ENCODE measurements at places on chromosomes 3 and 15.

DNA sequence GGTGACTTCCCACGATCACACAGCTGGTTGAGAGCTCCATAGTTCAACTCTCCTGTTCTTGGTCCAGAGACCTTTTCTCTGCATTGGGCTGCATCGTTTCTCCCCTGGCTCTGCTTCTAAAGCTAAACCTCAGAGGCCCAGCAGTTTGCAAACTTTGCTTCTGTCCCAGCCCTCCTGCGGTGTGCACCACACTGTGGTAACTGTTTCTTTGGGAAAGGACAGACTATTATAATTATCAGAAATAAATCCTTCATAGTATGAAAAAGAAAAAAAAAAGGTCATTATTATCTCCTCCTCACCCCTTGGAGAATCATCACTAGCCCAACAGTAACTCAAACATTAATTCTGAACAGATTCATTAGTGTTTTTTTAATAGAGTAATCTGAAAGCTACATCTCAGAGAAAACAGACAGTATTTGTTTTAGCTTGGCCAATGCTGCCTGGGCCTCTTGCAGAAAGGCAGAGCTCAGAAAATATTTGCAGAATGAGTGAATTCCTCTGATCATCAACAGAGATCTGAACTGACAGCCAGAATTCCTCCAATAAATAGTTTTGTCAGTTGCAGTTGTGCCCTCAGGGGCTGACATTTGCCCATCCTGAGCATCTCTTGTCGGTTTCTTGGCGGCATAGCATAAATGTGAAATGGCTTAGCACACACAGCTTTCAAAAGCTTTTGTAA lies 52.9 kb downstream of the BFSP2 start:
- DNase-seq, result no peak

GRCh38 chr3:127052121-127052561 lies 69.2 kb downstream of the PLXNA1 start:
- DNase-seq, result no peak

- DNase-seq, result no peak
These were observed 101.6 kb downstream of the RPL22L1 start for GRCh38 chr3:170768334-170768801.

DNA sequence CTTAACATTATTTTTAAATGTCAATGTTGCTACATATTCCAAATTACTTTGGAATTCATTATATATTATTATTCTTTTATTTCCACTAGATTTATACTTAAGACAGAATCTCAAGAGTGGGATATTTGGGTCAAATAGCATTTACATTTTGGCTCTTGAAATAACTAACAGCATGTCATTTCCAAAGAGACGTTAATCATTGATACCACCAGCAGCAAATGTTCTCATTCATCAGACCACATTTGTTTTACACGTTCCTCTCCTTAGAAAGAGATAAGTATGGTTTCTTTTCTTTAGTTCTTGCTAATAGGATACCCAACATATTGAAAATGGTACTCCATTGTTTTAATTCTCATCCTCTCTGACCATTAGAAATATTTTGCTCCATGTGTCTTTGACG lies 229.8 kb downstream of the LPP start:
- DNase-seq, result no peak

GRCh38 chr15:80599359-80599758 lies 95.8 kb upstream of the ABHD17C start:
- DNase-seq, result no peak

GRCh38 chr3:128859630-128860029 lies 19.8 kb upstream of the ACAD9 start:
- DNase-seq, result no peak

- DNase-seq, result no peak
These were observed 327.4 kb upstream of the LRRFIP2 start for GRCh38 chr3:37501571-37502313.

DNA sequence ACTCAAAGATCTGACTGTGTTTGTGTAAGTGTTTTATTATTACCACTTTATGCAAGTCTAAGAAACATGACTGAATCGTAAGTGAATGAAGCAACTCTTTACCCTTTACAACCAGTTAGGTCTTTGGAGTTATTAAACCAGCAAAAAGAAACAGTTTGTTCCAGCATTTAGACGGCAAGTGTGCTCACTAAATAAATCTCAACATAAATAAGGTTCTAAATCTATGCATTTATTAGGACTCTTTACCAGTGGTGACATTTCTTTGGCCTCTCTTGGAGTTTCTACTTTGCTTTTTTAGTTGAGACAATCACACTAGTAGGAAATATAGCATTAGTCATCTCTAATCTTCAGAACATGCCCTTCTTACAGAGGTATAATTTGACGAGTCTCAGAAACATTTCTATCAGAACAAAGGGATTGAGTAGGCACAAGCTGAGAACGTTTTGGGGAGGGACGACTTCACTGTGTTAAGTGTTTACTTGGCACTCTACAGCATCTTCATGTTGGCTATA lies 739.9 kb upstream of the NR2F2 start:
- DNase-seq, result no peak

GRCh38 chr3:15324379-15324808 lies 8.0 kb downstream of the SH3BP5 start:
- no peak for DNase-seq

- DNase-seq, result no peak
These were observed 25.4 kb downstream of the GOLGB1 start for GRCh38 chr3:121724130-121724529.

DNA sequence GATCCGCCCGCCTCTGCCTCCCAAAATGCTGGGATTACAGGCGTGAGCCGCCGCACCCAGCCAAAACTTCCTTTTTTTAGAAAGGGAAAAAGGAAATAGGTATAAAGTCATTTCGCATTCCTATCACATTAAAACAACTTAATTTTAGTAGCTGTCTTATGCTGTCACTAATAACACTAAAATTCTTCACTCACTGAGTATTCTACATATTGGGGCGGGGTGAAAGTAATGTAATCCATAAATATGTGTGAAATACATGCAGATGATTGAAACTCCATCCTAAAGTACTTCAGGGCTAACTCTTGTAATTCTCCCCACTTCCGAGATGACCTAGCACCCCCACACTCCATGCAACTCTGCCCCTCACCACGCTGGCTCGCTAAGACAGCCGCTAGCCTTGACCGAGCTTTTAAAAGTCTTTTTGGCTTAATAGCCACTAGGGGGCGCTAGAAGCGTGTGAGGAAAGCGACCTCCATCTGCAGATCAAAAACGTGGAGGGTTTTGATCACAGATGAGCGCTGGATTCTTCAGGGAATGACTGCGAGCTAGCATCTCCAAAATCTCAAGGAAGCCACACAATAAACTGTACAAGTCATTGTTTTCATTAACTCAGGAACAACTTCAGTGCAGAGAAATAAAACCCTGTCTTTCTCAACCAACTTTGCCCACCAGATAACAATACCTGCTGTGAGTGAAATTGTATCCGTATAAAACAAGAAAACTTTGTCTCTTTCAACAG lies 129.3 kb upstream of the IGF1R start:
- peak; percentile 69 for DNase-seq

DNA sequence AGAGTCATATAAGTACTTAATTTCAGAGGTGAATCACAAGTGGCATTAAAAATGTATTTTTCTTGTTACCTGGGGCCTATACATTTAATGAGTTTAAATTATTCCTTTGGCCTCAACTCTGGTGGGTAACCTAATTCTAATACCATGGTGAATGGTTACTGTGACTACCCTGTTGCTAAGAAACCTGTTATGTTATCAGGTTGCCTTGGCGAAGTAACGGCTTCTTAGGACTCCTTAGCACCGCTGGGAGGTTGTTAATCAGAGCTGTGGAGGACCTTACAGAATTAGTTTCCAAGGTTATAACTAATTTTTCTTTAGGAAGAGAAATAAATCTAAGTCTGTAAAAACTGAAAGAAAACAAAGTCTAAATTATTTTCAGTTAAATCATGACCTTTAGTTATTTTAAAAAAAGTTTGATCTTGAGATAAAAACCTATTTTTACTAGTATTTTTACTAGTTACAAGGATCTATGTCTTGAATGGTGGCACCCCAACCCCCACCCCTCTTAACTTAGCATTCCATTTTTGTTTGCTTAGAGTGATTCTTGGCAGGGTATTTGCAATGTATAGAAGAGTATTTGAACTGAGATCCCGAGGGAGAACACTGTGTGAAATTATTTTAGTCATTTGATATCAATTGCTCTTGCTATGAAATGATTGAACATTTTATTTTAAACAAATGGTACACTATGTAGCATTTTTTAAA lies 155.5 kb downstream of the FNDC3B start:
- peak; percentile 5 for DNase-seq

GRCh38 chr3:94099311-94099710 lies 36.5 kb downstream of the NSUN3 start:
- DNase-seq, result no peak

DNA sequence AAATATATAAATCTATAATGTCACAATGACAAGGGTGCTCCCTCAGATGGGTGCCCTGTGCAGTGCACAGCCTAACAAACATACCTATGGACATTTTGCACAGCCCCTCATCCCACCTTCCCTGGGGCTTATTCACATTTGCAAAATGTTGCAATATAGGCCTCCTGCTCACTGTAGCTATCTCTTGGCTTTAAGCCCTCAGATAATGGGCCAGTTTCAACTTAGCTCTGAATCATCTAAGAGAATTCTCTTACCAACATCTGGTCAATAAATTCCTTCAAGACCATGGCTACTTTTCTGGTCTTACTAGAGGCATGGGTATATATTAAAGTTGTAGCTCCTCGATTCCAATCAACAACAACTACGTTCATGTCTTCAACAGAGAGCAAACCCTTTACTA lies 17.9 kb downstream of the LIPH start:
- DNase-seq, result no peak

DNA sequence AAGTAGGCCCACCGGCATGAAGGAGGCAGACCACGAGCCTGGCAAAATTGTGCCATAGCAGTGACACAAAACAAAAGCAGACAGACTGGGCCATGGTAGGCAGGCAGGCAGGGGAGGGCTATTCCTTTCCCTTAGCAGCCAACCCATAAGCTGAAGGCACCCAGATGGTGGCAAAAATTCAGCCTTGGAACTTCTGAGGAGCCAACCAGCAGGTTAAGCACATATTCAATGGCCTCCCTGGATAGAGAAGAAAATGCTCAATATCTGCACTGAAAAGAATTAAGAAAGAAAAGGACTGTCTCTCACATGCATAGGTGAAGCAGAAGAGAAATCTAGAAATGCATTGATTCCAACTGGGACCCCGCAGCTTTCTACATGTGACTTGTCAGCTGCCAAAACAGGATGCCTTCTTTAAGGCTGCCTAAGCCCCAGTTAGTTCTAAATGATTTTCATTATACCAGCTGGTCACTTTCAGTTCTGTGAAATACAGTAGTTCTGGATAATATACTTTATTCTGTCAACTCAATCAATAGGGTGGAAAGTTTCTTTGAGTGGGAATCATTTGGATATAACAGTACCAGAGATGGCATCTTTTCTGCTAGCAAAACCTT lies 2.7 kb downstream of the PRICKLE2 start:
- no peak for DNase-seq

DNA sequence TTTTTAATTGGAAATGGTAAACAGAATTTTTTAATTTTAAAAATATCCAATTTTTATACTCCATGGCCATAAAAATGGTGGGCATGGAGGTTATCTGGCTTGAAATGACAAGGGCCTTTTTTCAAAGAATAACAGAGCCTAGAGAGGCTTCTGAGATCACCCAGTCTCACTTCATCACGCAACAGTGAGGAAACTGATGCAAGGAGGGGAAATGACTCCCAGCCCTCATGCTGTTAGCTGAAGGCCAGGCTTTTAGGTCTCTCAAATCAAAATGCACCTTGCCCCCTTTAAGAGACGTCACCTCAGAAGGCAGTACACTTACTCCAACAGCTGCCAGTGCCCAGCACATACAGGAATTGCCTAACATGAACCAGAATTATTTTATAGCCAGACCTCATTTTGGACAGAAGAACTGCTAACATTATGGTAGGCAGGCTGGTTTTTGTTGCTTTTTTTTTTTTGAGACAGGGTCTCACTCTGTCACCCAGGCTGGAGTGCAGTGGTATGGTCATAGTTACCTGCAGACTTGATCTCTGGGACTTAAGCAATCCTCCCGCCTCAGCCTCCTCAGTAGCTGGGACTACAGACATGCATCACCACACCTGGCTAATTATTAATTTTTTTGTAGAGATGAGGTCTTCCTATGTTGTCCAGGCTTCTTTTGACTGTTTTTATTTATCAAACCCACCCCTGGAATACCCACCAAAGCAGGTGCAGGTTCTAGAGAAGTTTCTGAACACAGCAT lies 9.1 kb downstream of the RAB43 start:
- no peak for DNase-seq

DNA sequence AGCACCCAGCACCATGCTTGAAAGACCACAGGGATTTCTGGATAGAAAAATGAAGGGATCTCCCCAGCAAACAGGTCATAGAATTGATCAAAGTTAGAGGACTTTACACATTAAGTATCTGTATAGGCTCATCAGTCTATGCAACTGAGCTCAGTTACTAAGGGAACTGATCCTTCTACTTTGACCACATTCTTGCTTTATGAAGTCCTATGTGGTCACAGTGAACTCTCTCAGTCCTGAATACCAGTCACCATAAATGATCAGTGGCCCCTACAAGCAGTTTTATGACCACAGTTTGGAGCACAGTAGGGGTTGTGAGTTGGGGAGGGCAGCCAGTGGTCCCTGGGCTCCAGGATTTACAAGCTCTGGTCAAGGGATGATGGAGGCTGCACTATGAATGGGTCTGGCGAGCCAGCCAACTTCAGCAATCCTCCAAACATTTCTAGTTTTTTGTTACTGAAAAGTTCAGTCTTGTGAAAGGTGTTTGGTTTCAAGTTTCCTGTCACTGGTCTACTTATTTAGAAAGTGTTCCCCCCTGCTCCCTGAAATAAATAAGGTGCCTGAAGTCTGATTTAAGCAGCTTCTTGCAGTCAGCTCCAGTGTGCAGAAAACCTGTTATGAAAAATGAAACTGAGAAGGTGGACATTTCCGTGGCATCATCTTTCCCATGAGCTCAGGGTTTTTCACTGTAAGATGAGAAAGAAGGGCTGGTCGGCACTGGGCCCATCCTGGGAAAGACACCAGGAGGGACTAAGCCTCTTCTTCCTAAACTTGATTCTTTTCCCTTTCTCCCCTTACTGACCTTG lies 75.5 kb downstream of the DAPK2 start:
- DNase-seq, result no peak

DNA sequence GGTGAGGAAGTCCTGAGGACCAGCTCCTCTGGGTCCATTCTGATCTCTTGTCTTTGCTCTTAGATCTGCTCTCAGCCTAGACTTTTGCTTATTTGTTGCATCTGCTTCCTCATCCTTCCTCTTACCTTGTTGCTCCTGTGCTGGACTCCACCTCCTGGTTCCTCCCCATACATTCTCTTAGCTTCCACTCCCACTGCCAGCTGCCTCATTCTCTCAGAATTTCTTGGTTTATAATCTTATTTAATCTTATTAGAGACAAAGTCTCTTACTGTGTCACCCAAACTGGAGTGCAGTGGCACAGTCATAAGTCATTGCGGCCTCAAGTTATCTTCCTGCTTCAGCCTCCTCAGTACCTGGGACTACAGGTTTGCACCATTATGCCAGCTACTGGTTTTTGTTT lies 68.2 kb upstream of the PSMD6 start:
- no peak for DNase-seq

- no peak for DNase-seq
These were observed 110.6 kb upstream of the DCBLD2 start for GRCh38 chr3:99012051-99012450.

GRCh38 chr3:32896143-32896542 lies 55.3 kb upstream of the CCR4 start:
- DNase-seq, result no peak

- DNase-seq, result no peak
These were observed 10.6 kb upstream of the PARL start for GRCh38 chr3:183895296-183895695.

GRCh38 chr3:39185959-39186691 lies 6.3 kb downstream of the XIRP1 start:
- no peak for DNase-seq

Data from NCI-H187 (cell line).